Fibroblast of skin of abdomen (primary cell): ENCODE measurements at places on chromosomes 7 and 10.

DNA sequence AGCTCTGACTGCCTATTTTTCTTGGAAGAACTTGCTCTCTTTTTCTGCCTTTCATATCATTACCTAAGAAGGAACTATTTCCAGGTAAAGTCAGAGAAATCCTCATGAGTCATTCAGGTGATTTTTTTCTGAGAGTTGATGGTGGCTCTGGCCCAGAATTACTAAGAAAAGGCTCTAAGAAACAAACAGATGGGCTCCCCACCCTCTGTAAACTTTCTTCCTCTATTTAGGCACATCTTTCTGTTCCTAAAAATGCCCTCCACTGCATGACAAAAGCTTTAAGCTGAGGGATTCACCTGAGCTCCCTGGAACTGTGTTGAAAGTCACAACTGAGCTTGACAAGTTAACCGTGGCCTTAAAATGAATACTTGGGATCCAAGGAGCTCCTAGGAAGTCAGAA is 1.6 kb downstream of the OLAH start:
- no peak for DNase-seq

- peak; percentile 90 for DNase-seq
These were observed 124.8 kb downstream of the KIAA1217 start for GRCh38 chr10:24333736-24334135.

DNA sequence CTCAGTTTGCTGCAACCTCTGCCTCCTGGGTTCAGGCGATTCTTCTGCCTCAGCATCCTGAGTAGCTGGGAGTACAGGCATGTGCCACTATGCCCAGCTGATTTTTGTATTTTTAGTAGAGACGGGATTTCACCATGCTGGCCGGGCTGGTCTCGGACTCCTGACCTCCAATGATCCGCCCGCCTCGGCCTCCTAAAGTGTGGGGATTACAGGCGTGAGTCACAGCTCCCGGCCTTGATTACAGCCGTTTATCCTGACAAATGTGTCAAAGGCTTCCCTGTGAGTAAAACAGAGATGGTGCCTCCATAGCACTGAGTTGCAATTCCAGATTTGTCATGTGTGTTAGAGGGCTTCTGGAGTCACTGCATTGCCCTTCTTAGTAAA is 273.7 kb downstream of the CCDC3 start:
- DNase-seq: no peak

- DNase-seq: peak; percentile 35
These were observed 139.1 kb downstream of the XPNPEP1 start for GRCh38 chr10:109784236-109784635.

- DNase-seq: no peak
These were observed 397 bp upstream of the NFE2L3 start for GRCh38 chr7:26151650-26151952.

DNA sequence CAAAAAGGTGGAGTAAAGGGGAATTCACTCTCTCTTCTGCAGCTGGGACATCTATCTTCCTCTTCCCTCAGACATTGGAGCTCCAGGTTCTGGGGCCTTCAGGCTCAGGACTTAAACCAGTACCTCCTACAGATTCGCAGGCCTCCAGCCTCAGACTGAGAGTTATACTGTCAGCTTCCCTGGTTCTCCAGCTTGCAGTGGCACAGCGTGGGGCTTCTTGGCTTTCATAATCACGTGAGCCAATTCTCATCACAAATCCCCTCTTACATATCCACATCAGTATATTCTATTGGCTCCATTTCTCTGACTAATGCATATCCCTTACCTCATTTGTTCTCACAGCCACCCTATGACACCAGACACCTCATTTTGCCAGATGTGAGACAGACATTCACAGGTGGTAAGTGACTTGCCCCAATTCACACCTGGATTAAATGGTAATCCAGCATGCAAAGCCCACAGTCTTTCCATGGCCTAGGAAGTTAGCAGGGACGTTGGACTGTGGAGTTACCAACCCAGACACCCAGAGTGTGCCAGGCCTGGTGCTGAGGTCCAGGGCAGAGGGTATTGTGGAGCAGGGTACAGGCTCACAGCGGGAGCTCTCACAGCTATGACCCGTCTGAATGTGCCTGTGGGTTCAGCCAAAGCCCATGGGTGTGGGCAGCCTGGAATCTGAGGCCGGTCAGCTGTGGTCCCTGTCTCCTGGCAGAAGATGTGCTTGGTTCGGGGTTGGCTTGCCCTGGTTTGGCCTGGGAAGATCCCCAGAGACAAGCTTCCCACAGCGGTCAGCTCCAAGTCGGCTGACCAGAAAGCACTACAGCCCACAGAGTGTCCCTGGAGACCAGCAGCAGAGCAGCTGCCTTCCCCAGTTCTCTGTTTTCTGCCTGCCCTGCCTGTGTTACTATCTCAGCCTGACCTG is 18.4 kb upstream of the ZCCHC24 start:
- no peak for DNase-seq

- DNase-seq: no peak
These were observed 18.9 kb upstream of the HBP1 start for GRCh38 chr7:107149863-107150262.

DNA sequence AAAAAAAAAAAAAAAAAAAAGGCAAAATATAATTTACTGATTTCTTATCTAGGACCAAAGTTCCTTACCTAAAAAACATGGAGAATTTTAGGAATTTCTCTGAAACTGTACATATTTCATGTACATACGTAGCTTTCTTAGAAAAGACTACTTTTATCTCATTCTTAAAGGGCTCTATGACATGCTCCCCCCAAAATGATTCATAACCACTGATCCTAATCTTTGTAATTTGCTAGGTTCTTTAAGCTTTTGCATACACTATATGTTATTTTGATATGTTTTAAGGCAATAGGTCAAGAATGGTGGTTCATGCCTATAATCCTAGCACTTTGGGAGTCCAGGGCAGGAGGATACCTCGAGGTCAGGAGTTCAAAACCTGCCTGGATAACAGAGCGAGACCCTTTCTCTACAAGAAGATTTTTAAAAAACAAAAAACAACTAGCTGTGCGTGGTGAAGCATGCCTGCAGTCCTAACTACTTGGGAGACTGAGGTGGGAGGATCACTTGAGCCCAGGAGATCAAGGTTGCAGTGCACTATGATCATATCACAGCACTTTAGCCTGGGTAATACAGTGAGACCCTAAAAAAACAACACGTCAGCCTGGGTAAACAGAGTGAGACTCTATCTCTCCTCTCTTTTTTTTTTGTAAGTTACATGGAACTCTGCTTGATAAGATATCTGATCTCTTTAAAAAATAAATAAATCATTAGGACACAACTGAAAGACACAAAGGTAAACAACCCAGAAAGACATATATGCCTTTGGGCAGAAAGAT is 54.8 kb downstream of the ATAD1 start:
- DNase-seq: no peak

GRCh38 chr10:132400547-132401151 is 3.6 kb downstream of the PWWP2B start:
- no peak for DNase-seq

- DNase-seq: no peak
These were observed 1.9 kb upstream of the ITPRIP start for GRCh38 chr10:104340111-104340526.

GRCh38 chr7:47782022-47782421 is 166.2 kb downstream of the PKD1L1 start:
- peak; percentile 89 for DNase-seq

GRCh38 chr10:84075226-84076046 is 63.9 kb upstream of the GHITM start:
- DNase-seq: no peak

GRCh38 chr7:44289341-44290251 is 35.8 kb downstream of the CAMK2B start:
- DNase-seq: no peak

- DNase-seq: peak; percentile 97
These were observed 1.6 kb downstream of the LRRD1 start for GRCh38 chr7:92177362-92177761.

DNA sequence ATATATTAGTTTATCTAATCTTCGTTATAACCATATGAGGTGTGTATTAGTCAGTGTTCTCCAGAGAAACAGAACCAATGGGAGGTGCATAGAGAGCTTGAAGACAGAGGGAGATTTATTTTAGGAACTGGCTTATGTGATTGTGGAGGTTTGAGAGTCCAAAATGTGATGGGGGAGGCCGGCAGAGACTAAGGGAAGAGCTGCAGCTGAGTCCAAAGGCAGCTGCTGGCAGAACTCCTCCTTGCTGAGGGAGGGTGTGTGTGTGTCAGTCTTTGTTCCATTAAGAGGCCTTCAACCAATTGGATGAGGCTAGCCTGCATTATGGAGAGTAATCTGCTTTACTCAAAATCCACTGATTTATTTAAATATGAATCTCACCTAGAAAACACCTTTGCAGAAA is 165.1 kb downstream of the SH3PXD2A start:
- DNase-seq: no peak
